ENCODE measurements at places on chromosomes 5 and 9. TPM values are rescaled to one million over a fixed set of nuclear protein-coding genes. Genes with fewer than 3 reads are reported as not detected.

ADAMTS2 gene
- total RNA-seq, result 26.7 TPM

SYK gene
- total RNA-seq, result 72.4 TPM

FOXD4L5 gene
- not detected for total RNA-seq

FOXD1 gene
- not detected for total RNA-seq

DIMT1 gene
- 11.7 TPM for total RNA-seq

AQP7 gene
- total RNA-seq, result 136 TPM

FANCG gene
- total RNA-seq, result 13.0 TPM

CDK7 gene
- total RNA-seq, result 7.3 TPM

DND1 gene
- 0.66 TPM for total RNA-seq

SLC27A6 gene
- 0.44 TPM for total RNA-seq

TRIM7 gene
- 6.6 TPM for total RNA-seq

PCDHA12 gene
- not detected for total RNA-seq

PRSS3 gene
- total RNA-seq, result not detected

IFNA13 gene
- total RNA-seq, result not detected

TAF11L5 gene
- not detected for total RNA-seq

PCA3 gene
- total RNA-seq, result 0.22 TPM

PRRT1B gene
- not detected for total RNA-seq

ZNF474 gene
- not detected for total RNA-seq

SLC1A3 gene
- total RNA-seq, result 479 TPM

CSF1R gene
- total RNA-seq, result 35.2 TPM

DOCK8 gene
- 22.7 TPM for total RNA-seq

MED27 gene
- 8.2 TPM for total RNA-seq

PTPN3 gene
- 9.0 TPM for total RNA-seq

LHX6 gene
- 3.1 TPM for total RNA-seq

IL31RA gene
- not detected for total RNA-seq

HTR4 gene
- not detected for total RNA-seq

IFNK gene
- not detected for total RNA-seq

MCIDAS gene
- total RNA-seq, result not detected

OCLN gene
- total RNA-seq, result 0.44 TPM

CNTFR gene
- 17.5 TPM for total RNA-seq

PAEP gene
- not detected for total RNA-seq

VLDLR gene
- total RNA-seq, result 15.0 TPM

OSMR gene
- total RNA-seq, result 61.0 TPM

EQTN gene
- not detected for total RNA-seq

TLE1 gene
- 67.8 TPM for total RNA-seq

ZBTB43 gene
- total RNA-seq, result 13.6 TPM

SV2C gene
- total RNA-seq, result under 0.01 TPM

SPINK6 gene
- not detected for total RNA-seq

ZFP62 gene
- total RNA-seq, result 12.7 TPM

SPATA6L gene
- total RNA-seq, result 5.3 TPM

SGCD gene
- 7.3 TPM for total RNA-seq

KCNN2 gene
- total RNA-seq, result not detected

ACOT12 gene
- total RNA-seq, result not detected

ADGRV1 gene
- not detected for total RNA-seq

TMEM141 gene
- total RNA-seq, result 57.8 TPM

KCNIP1 gene
- 6.4 TPM for total RNA-seq

ARHGEF39 gene
- 0.88 TPM for total RNA-seq

Measured in subcutaneous adipose tissue (tissue), 4 donors.